ENCODE measurements at places on chromosomes 3 and 15.
A peak's percentile ranks its signal among the peaks of the same experiment; 100 is the strongest.

- DNase-seq = no peak
Observed at GRCh38 chr3:80263260-80263659, 495.5 kb upstream of the ROBO1 start.

GRCh38 chr15:73240866-73241499 lies 127.8 kb downstream of the HCN4 start:
- peak; percentile 52 for DNase-seq

DNA sequence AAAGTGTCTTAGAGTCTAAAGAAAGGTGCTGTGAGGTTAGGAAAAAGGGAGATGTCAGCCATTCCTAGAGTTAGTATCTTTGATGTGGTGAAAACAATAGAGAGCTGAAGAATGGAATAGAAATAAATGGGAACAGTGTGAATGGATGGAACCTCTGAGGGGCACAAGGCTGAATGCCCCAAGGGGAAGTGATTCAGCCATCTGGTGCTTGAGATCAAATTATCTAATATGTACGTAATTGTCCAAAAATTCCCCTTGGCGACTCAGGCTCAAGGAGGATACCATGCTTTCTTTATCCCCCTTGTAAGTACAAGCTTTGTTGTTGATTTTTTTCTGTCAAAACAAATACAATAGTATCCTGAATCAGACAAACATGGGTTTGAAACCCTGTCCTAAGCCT lies 361.6 kb downstream of the LSAMP start:
- peak; percentile 87 for DNase-seq

GRCh38 chr15:83100097-83100646 lies 7.3 kb upstream of the TM6SF1 start:
- no peak for DNase-seq

DNA sequence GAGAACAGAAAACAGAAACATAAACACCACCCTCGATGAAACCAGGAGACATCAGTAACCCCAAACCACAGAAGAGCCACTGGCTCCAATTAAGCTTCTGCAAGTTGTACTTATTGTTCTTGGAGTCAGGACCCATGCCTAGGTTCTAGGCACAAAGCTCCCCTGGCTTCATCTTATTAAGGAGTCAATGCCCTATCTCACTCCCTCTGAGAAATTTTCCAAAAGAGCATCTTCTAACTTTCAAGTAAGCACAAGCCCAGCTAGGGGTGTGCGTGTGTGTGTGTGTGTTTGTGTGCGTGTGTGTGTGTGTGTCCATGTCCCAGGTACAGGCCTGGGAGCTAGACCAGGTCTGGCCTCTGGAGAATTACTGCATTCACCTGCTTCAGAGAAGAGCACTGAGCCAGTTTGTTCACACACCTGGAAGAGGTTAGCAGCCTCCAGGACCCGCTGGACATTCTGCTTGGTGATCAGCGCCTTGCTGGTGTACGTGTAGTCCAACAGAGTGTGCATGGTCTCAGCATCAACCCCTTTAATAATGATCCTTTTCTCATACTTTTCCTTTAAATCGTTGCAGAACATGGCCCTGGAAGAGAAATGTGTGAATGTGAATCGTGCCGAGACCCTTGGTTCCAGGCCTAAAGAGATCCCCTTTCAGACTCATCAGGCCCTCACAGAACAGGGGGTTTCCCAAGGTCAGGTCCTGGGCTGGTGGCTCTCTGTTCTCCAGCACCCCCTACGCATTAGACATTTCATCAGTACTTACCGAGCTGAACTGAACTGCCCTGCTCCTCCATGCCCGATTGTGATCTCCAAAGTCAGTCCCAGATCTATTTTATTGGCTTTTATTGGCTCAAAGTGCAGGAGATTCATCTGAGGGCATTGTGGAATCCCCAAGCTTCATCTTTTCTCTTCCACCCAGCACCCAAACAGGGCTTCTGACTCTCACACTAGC lies 27.8 kb downstream of the KLHL6 start:
- DNase-seq = no peak

GRCh38 chr15:28086175-28086703 lies 12.9 kb downstream of the OCA2 start:
- peak; percentile 58 for DNase-seq

DNA sequence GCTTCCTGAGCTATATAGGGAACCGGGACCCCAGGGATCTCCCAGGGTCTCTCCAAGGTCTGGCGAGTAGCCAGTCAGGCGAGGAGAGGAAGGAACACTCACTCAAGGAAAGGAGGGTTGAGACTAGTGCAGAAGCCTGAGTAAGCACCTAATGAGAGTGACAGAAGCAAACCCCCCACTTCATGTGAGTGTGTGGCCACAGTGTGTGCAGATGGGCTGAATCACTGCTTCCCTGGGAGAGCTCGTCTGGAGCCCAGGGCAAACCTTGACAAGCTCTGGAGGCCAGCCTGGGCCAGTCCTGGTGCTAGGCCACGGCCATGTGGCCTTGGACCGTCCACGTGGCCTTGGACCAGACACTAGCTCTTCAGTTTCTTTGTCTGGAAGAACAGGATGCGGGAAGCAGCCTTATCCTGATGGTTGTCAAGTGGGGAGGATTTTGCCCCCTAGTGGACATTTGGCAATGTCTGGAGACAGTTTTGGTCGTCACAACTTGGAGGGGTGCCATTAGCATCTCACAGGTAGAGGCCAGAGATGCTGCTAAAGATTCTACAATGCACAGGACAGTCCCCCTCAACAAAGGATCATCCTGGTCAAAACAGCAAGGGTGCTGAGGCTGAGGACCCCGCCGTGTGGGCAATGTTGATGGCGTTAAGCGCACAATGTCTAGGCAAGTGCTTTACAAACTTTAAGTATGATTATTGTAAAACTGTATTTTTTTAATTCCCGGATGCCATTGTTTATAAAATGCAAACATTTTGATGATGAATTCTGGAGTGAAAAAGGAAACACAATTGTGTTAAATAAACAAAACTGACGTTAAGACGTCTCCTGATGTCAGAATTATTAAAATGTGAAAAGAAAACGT lies 34.8 kb upstream of the CTSH start:
- peak; percentile 75 for DNase-seq

DNA sequence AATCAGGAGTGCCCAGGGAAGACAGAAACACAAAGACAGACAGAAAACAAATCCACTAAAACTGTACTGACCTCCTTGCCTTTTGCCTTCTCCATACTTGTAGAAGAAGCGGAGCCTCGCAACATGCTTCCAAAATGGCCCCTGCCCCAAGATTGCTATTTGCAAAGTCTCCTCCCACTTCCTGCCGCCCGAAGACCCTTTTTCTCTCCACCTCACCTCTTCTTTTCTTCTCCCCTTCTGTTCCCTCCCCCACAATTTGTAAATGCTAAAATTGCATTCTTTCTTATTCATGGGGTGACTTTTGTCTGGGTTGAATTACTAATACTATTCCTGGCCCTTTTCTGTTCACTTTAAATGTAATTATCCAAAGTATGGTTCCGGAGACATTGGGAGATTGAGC lies at the start of gene DPPA4:
TSS of gene DPPA4 (minus strand) at position 154 of the 400 bp plus-strand sequence. CDS start at position 125, 29 bp downstream.
- DNase-seq = no peak

DNA sequence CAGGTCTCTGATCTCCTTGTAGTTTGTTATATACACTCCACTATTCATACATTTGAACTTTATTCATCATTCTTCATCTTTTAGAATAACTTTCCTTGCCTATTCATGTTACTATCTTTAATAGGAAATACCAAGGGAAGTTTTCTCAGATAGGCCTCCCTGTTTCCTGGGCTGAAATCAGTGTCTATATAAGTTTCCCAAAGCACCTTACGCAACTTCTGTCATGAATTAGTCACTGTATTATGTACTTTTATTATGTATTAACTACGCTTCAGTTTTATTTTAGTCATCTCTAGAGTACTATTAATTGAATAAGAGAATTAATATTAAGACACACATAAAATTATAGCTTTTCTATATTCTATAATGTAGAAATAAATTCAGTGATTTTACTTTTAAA lies 1481.5 kb downstream of the OTOL1 start:
- peak; percentile 22 for DNase-seq

- DNase-seq = no peak
Observed at GRCh38 chr15:55197362-55197705, 593 bp upstream of the RSL24D1 start.

DNA sequence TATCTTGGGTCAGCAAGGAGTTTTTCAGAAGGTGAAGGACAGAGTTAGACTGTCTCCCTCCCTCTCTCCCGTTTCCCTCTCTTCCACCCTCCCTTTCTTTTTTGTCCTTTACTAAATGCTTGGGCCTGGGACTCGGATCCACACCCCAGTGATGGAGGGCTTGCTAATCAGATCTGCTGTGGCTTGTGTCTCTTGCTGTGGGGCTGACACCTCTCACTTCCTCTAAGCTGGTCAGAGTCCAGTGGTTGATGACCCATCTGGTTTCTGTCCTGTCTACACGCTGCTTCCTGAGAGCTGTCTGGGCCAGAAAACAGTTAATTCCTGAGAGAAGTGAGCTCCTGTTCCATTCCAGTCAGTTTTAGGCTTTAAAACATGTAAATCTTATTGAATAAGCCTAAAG lies 849 bp downstream of the TRAK1 start:
- no peak for DNase-seq

GRCh38 chr3:169998668-169999131 lies 32.1 kb downstream of the SEC62 start:
- DNase-seq = peak; percentile 91

GRCh38 chr15:65411465-65412071 lies 11.2 kb downstream of the IGDCC4 start:
- DNase-seq = no peak

GRCh38 chr3:156973954-156974353 lies 147.8 kb downstream of the LEKR1 start:
- DNase-seq = no peak

GRCh38 chr15:89672221-89673164 lies 6.7 kb downstream of the PLIN1 start:
- no peak for DNase-seq

- DNase-seq = no peak
Observed at GRCh38 chr3:119763466-119763865, 18.4 kb upstream of the NR1I2 start.

DNA sequence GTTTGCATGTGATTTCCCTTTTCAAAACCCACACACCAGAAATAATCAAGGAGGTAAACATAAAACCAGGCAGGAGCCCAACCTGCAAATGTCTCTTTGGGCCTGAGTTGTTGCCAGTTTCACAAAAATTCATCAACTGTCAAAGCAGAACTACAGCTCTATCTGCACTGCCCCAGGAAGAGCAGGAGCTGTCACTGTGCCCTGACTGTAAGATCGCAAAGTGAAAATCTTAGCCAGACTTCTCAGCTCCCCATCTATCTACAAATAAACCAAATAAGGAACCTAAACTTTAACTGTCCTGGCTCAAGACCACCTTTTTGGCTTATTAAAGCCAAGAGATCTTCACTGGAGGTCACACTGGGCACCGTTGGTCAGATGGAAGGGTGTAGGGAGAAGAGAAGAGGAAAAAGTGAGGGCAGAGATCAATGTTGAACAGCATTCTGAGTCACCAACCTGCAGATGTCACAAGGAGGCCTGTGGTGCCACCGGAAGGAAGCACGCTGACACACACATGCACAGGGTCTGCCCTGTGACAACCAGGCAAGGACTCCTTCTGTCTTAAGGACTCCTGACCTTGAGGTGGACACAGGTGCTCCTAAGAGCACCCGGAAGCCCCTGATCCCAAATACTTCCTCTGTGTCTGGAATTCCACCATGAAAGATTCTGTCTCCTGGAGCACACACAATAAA lies 58.7 kb downstream of the RPN1 start:
- no peak for DNase-seq

DNA sequence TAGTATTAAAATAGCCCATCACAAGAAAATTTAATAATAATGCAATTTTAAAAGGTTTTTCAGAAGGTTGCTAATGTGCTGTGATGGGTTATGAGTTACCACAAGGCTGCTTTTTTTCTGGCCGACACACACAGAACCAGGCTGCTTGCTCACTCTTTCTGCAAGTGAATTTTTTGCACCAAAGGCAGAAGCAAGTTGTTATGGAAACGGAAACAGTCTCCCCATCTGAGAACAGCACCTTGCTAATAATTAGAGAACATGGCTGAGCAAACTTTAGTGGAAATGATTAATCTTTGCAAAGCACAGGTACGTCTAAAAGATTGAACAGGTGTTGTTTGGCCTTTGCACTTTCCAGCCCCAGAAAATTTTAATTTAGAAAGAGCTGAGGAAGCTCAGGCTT lies 51.0 kb downstream of the CACNA2D3 start:
- no peak for DNase-seq

- DNase-seq = no peak
Observed at GRCh38 chr3:181610083-181610972, 101.4 kb upstream of the SOX2 start.

DNA sequence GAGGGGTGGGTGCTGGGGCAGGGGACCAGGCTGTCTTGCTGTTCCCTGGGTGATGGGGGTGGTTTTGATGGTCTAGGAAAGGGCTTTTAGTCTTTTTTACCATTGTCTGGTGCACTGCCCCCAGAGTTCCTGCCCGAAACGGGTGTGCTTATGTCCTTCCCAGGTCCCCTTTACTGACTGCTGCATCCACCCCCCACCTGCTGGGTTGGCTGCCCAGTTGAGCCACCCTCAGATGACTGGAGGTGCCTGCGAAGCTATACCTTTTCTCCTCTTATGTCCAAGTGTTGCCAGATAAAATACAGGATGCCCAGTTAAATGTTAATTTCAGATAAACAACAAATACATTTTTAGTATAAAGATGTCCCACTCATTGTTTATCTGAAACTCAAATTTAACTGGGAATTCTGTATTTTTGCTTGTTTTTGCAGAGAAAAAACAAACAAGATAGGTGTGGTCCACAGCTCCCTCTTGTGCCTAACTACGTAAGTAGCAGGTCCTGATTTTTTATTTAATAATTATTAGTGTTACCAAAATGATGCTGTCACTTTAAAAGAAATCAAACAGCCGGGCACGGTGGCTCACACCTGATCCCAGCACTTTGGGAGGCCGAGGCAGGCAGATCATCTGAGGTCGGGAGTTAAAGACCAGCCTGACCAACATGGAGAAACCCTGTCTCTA lies 6.1 kb upstream of the RPP14 start:
- DNase-seq = peak; percentile 36

DNA sequence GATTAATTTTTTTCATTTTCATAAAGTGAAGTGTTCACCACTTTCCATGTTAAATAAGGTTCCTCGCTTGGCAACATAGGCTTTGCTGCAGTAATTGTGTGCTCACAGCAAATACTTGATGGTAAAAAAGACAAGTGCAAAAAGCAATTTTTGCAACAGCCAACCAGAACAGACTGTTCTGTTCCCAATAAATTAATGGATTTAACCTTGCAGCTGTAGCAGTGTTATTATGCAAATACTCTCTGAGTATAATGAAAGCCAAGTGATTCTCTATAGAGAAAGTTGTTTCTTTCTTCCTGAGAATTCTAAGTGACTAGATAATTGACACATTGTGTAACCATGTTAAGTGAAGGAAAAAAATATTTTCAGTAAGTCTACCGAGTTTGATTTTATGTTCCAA lies 183.7 kb upstream of the NAALADL2 start:
- no peak for DNase-seq

All from EL (cell line).